Umbilical cord (tissue), 2 donors: ENCODE measurements at places on chromosomes 5 and 9.

- DNase-seq, result peak; percentile 59
Observed at GRCh38 chr5:67149057-67149950, 47.3 kb downstream of the CD180 start.

DNA sequence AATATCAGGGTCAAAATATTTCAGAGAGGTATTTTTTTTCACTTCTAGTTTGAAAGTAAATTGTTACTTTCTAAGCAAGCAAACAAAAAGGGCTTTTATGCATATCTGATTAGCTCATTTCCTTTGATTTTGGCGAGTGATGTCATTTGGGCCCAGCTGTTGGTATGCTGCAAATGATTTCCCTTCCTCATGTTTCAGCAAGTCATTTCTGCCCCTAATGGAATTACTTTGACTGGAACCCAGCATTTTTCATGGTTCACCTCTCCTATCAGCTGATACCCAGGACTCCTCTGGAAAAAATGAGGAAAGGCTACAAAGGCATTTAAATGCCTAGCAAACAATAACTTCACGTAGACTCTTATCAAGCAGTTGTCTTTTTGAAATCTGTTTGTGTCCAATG is 500.6 kb downstream of the EBF1 start:
- DNase-seq, result peak; percentile 9

DNA sequence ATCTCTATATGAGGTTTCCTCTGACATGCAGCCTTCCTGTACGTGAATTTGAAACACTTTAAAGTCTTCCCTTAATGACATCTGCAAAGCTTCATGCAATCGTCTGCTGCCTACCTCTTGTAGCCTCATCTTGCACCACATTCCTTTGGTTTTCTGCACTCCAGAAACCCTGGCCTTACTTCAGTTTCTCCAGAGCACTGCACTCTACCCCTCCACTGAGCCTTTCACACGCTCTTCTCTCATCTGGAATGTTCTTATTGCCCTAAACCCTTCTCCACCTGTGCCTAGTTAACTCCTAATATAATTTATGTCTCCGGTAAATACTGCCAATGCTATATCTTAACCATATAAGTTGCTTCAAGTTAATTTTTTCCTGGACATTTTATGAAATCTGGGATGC is 168.8 kb upstream of the SLC27A6 start:
- peak; percentile 18 for DNase-seq

- no peak for DNase-seq
Observed at GRCh38 chr5:9562141-9562540, 16.3 kb upstream of the SEMA5A start.

DNA sequence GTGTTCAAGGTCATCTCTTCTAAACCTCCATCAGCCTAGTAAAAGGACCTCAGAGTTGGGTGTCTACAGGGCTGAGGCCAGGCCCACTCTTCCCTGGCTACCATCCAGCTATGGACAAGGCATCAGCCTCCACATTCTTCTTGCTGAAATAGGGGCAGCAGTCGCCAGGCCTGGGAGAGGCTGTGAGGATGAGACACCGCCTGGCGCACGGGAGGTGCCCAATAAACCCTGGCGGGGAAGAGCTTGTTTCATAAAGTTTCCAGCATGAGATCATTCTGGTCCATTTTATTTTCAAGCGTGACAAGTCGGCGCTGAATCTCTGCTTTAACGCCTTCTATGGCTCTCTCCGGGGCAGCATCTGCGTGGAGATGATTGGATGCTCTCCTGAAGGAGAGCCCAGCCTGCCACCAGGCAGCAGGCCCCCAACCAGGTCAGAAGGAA is 153.4 kb downstream of the OLFM1 start:
- DNase-seq, result no peak

- DNase-seq, result peak; percentile 77
Observed at GRCh38 chr5:178461004-178461730, 129.0 kb downstream of the COL23A1 start.

DNA sequence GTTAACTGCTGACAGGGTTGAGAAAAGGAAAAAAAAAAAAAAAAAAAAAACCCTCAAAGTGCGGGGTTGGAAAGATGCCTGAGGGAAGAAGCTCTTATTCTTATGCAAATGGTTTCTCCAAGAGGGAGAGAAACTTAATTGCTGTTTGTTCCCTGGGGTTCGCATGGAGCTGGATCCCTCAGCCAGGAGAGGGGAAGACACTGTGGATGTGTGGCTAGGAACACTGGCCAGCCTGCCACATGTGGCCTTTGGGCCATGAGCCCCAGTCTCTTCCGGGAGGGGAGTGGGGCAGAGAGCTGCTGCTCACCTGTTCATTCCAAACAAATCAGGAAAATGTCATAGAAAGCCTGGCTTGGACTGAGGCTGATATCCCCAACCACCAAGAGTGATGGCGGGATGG is 9.4 kb upstream of the SCGB3A2 start:
- no peak for DNase-seq

- DNase-seq, result no peak
Observed at GRCh38 chr5:119379942-119380547, 24.2 kb downstream of the TNFAIP8 start.

- DNase-seq, result peak; percentile 51
Observed at GRCh38 chr5:114702136-114702535, 340.3 kb downstream of the KCNN2 start.

- DNase-seq, result no peak
Observed at GRCh38 chr5:87359106-87359505, 53.6 kb downstream of the CCNH start.

DNA sequence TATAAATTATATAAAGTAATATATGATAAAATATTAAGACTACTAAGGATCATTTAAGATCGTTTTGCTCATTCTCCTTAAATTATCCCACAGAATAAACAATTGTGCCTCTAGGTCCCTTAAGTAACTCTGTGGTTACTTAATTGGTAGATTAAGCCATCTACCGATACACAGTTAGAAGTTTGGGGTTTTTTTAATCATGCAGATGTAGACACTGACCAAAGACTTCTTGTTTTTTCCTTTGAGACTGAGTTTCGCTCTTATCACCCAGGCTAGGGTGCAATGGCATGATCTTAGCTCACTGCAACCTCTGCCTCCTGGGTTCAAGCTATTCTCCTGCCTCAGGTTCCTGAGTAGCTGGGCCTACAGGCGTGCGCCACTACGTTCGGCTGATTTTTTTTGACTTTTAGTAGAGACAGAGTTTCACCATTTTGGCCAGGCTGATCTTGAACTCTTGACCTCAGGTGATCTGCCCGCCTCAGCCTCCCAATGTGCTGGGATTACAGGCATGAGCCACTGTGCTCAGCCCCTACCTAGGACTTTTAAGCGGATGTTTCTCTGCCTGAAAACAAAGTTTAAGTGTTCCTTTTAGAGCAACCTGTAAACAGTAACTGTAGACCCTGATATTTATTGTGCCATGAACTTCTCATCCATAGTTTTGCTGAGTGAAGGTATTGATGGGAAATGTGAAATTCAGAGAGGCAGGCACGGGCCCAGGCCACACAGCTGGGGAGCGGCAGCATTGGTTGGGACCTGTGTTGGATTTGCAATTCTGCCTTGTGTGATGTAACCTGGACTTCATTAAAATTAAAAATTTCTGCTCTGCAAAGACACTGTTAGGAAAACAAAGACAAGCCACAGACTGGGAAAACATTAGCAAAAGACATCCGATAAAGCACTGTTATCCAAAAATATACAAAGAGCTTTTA is 11.6 kb downstream of the CEL start:
- no peak for DNase-seq

DNA sequence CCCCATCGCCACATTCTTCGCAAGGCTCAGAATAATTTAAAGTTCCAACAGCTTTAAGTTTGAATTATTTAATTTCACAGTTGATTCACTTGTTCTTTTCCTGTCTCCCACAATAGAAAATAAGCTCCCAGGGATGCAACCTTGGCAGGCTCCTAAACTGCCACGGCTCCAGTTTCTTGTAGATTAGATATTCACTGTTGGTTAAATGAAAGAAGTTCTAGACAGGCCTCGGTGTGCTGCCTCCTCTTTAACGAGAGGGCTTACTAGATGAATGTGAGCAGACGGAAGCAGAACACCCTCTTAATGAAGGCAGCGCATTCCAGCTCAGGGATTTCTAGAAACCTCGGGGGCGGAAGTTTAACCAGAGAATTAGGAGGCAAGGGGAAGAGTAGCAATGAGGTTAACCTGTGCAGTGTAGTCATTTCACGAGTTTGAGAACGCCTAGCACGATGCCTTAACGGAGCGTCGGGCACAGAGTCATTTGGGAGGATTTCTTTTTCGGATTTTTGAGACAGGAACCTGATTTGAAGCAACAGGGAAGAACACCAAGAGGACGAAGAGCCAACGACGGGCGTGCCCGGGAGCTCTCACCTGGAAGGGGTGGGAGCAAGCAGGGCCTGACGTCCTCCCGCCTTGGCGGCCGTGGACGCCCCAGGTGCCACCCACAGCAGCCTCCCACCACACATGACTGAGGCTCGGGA is 637 bp upstream of the SMC5 start:
- peak; percentile 75 for DNase-seq

- DNase-seq, result no peak
Observed at GRCh38 chr5:69509212-69509611, 16.6 kb downstream of the OCLN start.

- no peak for DNase-seq
Observed at GRCh38 chr9:30757723-30758122, 1626.7 kb upstream of the ACO1 start.

GRCh38 chr5:80905405-80905804 is 54.8 kb upstream of the RASGRF2 start:
- DNase-seq, result no peak
